ENCODE measurements at places on chromosomes 13 and 19.

GRCh38 chr19:46975925-46976782 lies 43.5 kb upstream of the NPAS1 start:
- DNase-seq: no peak

GRCh38 chr19:38949580-38950367 lies 19.0 kb downstream of the MRPS12 start:
- DNase-seq: no peak

GRCh38 chr19:5296021-5296420 lies 44.6 kb downstream of the PTPRS start:
- no peak for DNase-seq

- no peak for DNase-seq
Measured at GRCh38 chr13:71067165-71067815, 799.7 kb downstream of the DACH1 start.

DNA sequence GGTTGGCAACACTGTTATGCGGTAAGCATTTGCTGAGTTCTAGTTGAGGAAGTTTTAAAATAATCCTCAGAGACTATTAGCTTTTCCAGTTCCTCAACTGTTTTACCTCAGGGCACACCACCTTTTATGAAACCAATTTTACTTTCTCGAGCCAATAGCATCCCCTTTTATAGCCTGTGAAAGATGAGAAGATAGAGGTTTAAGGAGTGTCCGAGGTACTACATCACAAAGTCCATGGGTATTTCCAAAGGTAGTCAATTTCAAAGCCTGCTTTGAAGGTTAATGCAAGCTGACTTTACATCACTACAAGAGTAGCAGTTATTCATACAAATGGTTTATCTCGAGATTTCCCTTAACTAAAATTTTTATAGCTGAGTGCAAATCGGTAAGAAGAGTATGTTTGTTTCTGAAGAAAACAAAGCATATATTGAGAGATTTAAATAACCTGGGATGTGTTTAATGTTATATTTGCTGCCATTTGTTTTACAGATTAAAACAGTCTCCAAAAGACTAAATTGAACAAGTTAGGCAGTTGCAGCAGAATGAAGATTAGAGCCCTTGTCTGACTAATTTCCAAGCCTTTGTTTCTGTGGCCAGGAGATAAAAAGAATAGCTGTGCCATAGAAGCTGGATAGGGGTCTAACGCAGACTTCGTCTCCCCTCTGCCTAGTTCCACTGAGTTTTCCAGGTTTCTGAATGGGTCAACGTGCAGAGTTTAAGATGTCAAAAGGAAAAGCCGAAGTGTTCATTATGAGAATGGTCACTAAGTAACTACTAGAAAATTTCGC lies 74.7 kb upstream of the TRPC4 start:
- DNase-seq: no peak

GRCh38 chr13:81406022-81406421 lies 1065.1 kb upstream of the SPRY2 start:
- DNase-seq: no peak

- no peak for DNase-seq
Measured at GRCh38 chr13:41122838-41123237, 9.8 kb downstream of the KBTBD6 start.

GRCh38 chr13:42728507-42729180 lies 52.7 kb upstream of the FAM216B start:
- no peak for DNase-seq
